ENCODE measurements at places on chromosomes 3 and 15. TPM values are rescaled to one million over a fixed set of nuclear protein-coding genes. Genes with fewer than 3 reads are reported as not detected.

ASB14 gene
- not detected for total RNA-seq

CADPS gene
- total RNA-seq, result not detected

ARNT2 gene
- 16.8 TPM for total RNA-seq

KCNMB3 gene
- 0.13 TPM for total RNA-seq

SNTN gene
- total RNA-seq, result not detected

AHSG gene
- not detected for total RNA-seq

GABRB3 gene
- not detected for total RNA-seq

KCNMB2 gene
- total RNA-seq, result not detected

MUC20 gene
- not detected for total RNA-seq

HYAL3 gene
- total RNA-seq, result 1.6 TPM

DNA sequence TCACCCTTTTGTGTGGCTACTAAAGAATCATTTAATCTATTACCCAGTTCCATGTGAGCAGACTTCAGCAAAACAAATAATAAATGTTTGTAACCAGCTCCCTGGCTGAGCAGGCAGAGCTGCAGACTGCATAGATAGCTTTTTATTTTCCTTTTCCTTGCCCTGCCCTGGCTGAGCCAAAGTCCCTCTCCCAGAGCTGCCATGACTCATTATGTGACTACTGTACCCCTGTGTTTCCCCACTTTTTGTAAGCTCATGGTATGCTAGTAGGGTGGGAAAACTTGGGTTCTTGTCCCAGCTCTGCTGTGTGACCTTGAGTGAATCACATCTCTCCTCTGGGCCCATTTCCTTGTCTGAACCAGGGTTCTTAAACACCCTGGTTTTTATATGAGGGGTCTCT, 127.5 kb downstream of the CLSTN2 start:
- H3K4me1 ChIP-seq, result no peaks in the 10 kb centered on the region
- DNase-seq, result no peak
- H3K27me3 ChIP-seq, result no peaks in the 10 kb centered on the region

DNA sequence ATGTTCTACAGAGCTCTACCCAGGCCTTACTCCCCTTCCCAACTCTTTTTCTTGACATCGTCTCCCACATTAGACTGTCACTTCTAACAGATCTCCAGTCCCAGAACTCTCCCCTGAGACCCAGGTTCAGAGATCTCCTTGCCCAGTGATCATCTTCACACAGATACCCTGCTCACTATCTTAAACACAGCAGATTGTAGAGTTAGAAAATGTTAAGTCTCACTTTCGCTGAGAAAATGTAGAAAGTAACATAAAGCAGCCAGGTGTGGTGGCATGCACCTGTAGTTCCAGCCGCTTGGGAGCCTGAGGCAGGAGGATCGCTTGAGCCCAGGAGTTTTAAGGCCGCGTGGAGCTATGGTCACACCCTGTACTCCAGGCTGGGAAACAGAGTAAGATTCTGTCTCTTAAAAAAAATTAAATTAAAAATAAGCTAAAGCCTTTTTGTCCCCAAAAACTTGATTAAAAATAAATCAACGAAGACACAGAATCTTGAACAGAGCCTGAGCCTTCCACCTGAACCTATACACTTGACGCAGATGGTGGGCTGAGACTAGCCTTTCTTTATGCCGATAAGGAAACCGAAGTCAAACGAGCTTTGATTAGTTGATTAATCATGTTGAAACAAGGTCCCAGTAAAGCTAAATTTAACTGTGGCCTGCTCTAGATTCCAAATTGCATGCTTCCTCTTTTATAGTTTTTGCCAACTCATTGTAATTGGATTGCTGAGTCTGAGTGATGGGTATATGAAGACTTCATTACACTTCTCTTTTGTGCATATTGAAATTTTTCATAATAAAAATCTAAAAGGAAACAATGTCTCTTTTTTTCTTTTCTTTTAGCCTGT, 31.3 kb upstream of the BLM start:
- DNase-seq, result no peak
- no peaks in the 10 kb centered on the region for H3K36me3 ChIP-seq

- no peaks in the 10 kb centered on the region for H3K27me3 ChIP-seq
- DNase-seq, result no peak
- H3K27ac ChIP-seq, result peak overlapping the region; percentile 53
- no peaks in the 10 kb centered on the region for H3K36me3 ChIP-seq
- H3K4me1 ChIP-seq, result peaks cover 40% of the 10 kb centered on the region
Measured at GRCh38 chr3:191235331-191236314, 36.6 kb downstream of the OSTN start.

GRCh38 chr3:55556619-55557537, 69.8 kb upstream of the WNT5A start:
- no peak for DNase-seq
- H3K36me3 ChIP-seq, result no peaks in the 10 kb centered on the region
- H3K27ac ChIP-seq, result no peak overlapping the region
- no peak overlapping the region for H3K4me3 ChIP-seq
- peaks cover 15% of the 10 kb centered on the region for H3K4me1 ChIP-seq

- no peak for DNase-seq
- H3K27me3 ChIP-seq, result no peaks in the 10 kb centered on the region
- H3K36me3 ChIP-seq, result no peaks in the 10 kb centered on the region
- H3K4me1 ChIP-seq, result no peaks in the 10 kb centered on the region
- no peak overlapping the region for H3K27ac ChIP-seq
Measured at GRCh38 chr3:101962055-101962454, 112.7 kb downstream of the NFKBIZ start.

DNA sequence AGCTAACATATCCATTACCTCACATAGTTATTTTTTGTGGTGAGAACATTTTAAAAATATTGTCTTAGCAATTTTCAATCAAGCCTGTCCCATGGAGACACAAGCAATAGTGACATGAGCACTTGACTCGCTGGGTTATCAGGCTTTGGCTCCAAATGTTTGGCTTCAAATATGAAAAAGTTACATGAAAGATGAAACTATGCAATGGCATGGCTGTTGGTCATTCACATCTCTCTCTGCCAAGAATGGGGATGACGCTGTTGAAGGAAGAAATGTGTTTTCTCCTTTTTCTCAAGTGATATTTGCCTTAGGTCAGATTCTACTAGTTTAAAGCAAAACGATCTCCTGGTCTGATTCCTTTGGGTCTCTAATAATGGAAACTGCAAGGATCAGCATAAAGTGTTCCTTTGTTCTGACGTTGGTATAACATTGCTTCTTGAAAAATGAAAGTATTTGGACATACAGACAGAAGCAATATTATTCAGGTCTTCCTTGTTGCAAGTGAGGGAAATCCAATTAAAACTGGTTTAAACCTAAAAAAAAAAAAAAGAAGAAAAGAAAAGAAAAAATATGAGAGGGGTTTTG, 71.2 kb downstream of the SSUH2 start:
- DNase-seq, result no peak
- H3K4me3 ChIP-seq, result no peak overlapping the region
- H3K27ac ChIP-seq, result no peak overlapping the region
- H3K27me3 ChIP-seq, result no peaks in the 10 kb centered on the region
- H3K4me1 ChIP-seq, result peaks cover 18% of the 10 kb centered on the region
- no peaks in the 10 kb centered on the region for H3K36me3 ChIP-seq

- no peak for DNase-seq
- H3K4me3 ChIP-seq, result no peak overlapping the region
- H3K4me1 ChIP-seq, result no peaks in the 10 kb centered on the region
- no peak overlapping the region for H3K27ac ChIP-seq
- H3K27me3 ChIP-seq, result no peaks in the 10 kb centered on the region
Measured at GRCh38 chr3:195462308-195462610, 19.4 kb upstream of the ACAP2 start.

GRCh38 chr15:69154684-69155083, 5.8 kb upstream of the GLCE start:
- peaks cover 23% of the 10 kb centered on the region for H3K4me1 ChIP-seq
- H3K36me3 ChIP-seq, result no peaks in the 10 kb centered on the region
- no peaks in the 10 kb centered on the region for H3K27me3 ChIP-seq
- no peak overlapping the region for H3K4me3 ChIP-seq
- DNase-seq, result no peak
- no peak overlapping the region for H3K27ac ChIP-seq

DNA sequence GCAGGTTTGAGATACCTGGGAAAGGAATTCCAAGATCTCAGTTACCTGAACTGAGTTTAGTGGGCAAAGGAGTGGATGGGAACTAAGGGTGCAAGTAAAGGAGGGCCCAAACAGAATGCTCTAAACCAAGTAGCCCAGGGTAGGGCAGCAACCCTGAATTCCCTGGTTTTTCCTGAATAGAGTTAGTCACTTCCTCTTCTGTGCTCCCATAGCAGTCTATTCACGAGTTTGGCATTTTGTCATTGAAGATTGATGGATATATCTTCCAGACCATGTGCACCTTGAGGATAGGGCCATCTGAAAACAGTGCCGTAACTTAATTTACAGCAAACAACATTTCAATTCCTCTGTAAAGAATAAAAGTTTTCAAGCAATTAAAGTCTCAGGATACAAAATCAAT, 18.5 kb upstream of the PTX3 start:
- DNase-seq, result no peak
- no peaks in the 10 kb centered on the region for H3K27me3 ChIP-seq
- no peak overlapping the region for H3K4me3 ChIP-seq
- peak overlapping the region; percentile 63 for H3K27ac ChIP-seq

DNA sequence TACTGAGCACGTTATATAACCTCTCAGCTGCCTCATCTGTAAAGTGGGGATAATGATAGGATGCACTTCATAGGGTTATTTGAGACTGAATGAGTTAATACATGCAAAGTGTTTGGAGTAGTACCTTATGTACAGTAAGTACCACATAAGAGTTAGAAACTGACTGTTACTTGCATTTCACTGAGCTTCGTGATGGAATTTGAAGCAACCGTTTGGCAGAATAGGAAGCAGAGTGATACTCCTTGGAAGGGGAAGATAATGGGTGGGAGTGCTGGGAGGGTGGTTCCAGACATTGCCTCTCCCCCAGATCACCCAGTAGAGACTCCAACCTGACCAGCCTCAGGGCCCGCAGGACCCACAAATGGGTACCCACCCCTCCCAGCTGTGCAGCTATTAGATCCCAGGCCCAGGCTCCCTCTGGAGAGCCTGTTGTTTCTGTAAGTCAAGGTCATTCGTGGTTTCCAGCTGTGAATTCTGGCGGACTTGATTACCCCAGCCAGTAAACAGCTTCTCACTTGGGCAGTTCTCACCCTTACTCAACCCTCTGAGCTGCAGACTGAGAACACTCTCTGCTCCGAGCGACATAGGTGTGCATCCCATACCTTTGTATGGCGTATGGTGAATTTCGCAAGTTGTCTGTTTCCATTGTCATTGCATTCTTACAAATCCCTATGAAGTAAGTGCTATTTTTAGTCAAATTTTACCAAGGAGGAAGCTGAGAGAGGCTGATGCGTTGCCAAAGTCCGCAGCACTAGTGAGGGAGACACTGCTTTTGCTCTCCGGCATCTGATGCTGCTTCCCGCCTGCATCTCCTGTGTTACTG, 11.1 kb downstream of the ALPK3 start:
- DNase-seq, result no peak
- no peak overlapping the region for H3K4me3 ChIP-seq
- H3K27ac ChIP-seq, result no peak overlapping the region

DNA sequence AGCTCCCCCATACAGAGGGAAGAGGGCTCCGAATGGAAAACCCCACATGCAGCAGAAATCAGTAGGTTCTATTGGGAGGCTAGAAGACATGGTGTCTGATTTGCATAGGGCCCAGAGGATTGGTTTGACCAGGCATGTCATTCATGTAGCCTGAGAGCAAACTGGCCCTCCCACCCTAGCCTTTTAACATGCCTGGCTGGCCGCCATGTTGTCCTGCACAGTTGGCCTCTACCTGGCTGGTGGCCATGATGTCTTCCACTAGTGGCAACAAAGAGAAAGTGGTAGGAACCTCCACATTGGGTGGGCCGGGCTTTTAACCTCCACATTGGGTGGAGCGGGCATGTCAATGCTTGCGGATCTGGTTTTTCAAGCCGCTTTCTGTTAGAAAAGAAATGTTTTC, 312.1 kb downstream of the TAFA4 start:
- no peak overlapping the region for H3K4me3 ChIP-seq
- H3K27ac ChIP-seq, result no peak overlapping the region
- no peaks in the 10 kb centered on the region for H3K4me1 ChIP-seq

DNA sequence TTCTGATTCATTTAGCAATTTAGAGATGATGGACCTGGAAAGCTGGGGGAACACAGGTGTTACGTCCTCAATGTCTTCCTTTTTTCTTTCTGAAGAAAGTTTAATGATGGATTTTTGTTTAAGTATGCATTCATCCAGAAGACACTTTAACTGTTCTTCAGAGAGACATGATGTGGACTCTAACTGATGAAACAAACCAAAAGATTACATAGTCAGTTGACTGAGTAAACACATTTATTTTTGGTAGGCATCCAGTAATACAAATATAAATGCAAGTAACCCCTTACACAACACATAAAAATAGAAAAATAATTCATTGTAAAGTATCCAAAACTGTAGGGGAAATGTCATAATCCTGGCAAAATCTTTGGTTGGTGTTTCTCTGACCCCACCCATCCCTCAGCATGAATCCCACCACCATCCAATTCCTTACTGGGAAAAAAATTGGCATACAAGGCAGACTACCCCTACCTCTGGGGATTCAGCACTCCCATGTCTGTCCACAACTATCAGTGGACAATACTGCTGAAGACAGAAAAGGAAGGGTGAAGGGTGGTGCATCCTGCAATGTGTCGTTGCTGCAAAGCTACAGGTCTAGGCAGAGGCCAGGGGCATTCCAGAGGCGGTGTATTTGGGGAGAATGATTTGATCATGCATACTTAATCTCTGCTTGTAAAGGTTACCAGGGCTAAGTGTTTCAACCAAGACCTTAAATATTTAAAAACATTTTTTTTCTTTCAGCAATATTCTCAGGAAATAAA, 37.4 kb downstream of the THBS1 start:
- H3K27ac ChIP-seq, result no peak overlapping the region
- H3K4me3 ChIP-seq, result no peak overlapping the region

DNA sequence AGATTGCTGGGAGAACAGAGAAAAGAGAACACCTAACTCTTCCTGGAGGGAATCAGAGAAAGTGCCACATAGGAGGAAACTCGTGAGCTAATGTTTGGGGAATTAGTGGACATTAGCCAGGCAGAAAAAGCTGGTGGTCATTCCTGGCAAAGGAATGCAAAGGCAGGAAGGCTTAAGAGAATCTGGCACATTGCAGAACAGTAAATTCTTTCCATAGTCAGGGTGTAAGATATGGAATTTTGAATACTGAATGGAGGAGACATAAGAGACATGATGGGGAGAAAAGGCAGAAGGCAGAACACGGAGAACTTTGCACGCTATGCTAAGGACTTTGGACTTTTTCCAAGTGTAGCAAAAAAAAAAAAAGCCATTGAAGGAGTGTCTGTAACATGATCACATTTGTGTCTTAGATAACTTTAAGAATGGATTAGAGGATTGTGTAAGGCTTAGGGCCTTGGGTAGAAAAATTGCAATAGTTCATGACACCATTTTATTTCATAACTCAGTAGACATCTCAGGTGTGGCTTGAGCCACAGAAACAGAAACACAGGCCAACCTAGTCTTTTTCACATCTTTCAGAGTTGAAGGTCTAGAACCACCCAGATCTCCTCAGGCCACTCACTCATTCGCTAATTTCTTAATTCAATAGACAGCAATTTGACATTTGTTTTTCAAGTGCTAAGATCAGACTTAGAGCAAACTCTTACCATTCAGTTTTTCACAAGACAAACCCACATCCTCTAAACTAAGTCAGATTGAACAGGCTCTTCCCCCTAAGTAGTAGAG, 31.2 kb upstream of the CCDC80 start:
- peak overlapping the region; percentile 92 for H3K27ac ChIP-seq
- no peaks in the 10 kb centered on the region for H3K36me3 ChIP-seq
- no peak overlapping the region for H3K4me3 ChIP-seq
- peaks cover 58% of the 10 kb centered on the region for H3K4me1 ChIP-seq
